ENCODE measurements at places on chromosomes 11 and 22.
A peak's percentile ranks its signal among the peaks of the same experiment; 100 is the strongest.

- no peak for DNase-seq
Observed at GRCh38 chr22:41504397-41504796, 35.5 kb downstream of the ACO2 start.

- DNase-seq = no peak
Observed at GRCh38 chr11:59678118-59678812, 9.4 kb upstream of the PATL1 start.

GRCh38 chr11:32385998-32386397 lies 49.3 kb downstream of the WT1 start:
- DNase-seq = no peak

GRCh38 chr22:30474683-30475424 lies 3.0 kb upstream of the SEC14L3 start:
- DNase-seq = no peak

DNA sequence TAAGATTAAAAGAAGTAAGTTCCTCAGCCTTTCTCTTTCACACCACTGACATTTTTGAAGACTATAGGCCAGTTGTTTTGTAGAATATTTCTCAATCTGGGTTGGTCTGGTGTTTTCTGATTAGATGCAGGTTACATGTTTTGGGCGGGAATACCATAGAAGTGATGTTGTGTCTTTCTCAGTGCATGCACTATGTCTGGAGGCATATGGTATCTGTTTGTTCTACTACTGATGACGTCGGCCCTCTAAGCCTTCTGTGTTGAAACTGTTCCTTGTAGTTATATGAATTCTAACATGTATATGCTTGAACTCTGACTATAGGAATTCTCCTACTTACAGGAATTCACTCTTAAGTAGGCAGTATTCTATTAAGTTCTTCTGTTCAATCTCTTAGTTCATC lies 21.6 kb downstream of the ZFTA start:
- DNase-seq = no peak

GRCh38 chr11:65615950-65616574 lies 486 bp downstream of the PCNX3 start:
- no peak for DNase-seq

- no peak for DNase-seq
Observed at GRCh38 chr11:134063991-134064747, 4.7 kb upstream of the JAM3 start.

GRCh38 chr11:127074151-127074761 lies 73.7 kb upstream of the KIRREL3 start:
- DNase-seq = no peak

DNA sequence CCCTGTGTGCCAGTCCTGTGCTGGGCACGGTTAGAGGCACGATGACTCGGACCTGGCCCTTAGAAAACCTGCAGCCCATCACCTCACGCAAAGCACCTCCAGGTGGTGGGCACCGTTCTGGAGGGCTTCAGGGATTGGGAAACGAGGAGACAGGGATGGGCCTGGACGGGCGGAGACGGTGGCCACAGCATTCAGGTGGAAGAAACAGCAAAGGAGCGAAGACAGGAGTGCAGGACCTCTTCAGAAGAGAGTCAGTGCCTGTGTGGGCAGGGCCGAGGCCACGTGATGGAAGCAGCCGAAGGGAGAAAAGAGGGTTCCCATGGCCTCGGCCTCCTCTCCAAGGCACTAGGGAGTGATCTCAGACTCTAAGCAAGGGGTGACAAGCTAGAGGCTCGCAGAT lies 8.1 kb upstream of the SLC22A12 start:
- DNase-seq = no peak

- DNase-seq = peak; percentile 33
Observed at GRCh38 chr11:62556875-62557631, 10.4 kb upstream of the AHNAK start.
